LHCN-M2 (cell line): ENCODE measurements at places on chromosomes 7 and 10. TPM values are rescaled to one million over a fixed set of nuclear protein-coding genes. Genes with fewer than 3 reads are reported as not detected.

DNA sequence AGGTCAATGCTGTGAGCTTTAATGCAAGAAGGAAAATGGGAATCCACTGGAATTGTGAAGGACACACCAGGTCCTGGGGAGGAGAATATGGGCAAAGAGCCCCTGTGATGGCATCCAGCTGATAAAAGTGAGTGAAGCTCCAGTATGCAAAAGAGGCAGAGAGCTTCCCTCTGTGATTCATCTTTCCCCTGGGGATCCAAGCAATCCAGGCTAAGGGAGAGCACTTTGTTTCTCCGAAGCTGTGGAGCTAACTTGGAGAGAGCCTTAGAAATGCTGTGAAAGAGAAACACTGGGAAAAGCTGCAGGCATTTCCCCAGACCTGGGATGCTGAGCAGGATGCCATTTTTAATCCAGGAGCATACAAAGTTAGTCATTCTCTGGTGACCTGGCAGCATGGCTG, 489.5 kb downstream of the SH2D4B start:
- no peak for DNase-seq

- DNase-seq, result no peak
These were observed 248.1 kb downstream of the LRMDA start for GRCh38 chr10:75679536-75679935.

GRCh38 chr7:33258491-33258951, 129.2 kb downstream of the BBS9 start:
- no peak for DNase-seq

DNA sequence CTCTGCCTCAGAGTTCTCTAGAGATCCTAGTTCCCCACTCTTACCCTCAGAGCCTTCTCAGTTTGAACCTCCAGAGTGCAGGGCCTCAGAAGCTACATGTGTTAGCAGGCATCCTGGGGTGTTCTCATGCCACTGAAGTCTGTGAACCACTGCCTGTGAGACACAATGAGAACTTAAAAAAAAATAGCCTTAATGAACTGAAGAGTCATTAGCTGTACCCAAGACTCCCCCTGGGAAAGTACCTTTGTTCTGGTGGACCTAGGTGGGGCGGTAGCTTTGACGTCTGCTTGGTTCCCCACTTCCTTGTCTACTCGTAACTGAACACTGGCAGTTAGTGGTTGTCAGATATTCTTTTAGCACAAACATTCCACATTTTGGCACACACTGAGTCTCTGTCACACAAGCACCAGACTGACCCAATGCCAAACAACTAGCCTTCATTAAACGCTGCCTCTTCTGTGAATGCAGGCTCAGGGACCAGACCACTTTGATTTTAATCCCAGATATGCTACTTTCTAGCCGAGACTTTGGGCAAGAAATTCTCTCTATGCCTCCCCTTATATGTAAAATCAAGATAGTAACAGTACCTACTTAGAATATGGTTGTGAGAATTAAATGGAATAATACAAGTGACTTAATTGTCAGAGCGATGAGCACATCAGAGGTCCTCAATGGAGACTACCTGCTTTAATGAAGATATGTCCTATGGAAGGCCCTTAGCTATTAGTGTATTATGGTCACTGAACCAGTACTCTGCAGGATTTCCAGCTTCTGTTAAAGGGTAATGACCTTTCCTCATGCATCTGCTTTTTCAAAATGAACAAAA, 75.3 kb upstream of the CC2D2B start:
- DNase-seq, result no peak

DNA sequence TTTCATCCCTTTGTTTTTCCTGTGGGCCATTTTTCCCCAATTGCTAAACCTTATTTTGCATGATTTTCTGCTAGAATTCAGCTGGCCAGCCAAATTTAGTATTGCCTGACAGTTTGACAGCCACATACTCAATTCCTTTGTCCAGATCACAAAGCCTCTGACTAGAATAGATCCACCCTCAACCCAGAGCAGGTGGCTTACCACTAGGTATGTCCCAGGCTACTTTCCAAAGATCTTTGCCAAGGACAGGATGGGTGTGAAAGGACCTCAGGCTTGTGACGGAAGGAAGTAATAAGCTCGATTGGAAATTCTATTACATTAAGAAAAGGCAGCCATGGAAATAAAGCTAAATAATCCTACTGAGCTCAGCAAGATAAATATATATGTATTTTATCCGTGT, 50.6 kb upstream of the AGK start:
- no peak for DNase-seq

The HMX3 gene
- total RNA-seq, result not detected in 2 replicates

DNA sequence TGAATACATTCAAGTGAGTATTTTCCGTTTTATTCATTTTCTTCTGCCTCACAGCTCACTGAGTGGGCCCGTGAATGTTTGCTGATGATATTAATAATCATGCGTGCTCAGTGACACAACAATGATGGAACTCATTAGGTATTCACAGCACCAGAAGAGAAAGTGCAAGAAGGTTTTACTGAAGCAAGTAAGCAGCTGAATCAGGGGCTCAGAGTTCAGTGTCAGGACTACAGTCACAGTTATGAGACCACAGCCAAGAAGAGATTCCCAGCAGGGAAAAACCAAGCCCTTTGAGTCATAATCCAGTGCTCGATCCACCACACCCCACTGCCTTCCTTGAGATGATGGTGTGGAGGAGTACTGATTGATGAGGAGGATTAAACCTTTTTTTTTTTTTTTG, 247.4 kb downstream of the KIAA1217 start:
- peak; percentile 93 for DNase-seq

DNA sequence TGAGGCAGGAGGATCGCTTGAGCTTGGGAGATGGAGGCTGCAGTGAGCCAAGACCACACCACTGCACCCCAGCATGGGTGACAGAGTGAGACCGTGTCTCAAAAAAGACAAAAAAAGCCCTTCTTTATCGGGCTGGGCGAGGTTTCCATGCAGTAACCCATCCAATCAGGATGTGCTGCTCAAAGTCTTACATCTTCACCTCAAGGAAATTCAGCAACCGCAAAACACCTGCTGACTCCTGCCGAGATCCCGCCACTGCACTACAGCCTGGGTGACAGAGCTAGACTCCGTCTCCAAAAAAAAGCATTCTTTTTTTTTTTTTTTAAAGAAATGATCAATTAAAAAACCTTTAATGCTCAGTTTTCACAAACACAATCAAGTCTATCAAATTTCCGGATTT, 75.7 kb upstream of the KCTD7 start:
- no peak for DNase-seq

- DNase-seq, result no peak
These were observed 49.8 kb upstream of the FAM133B start for GRCh38 chr7:92639966-92640365.

GRCh38 chr7:12951397-12951801, 264.0 kb downstream of the ARL4A start:
- DNase-seq, result peak; percentile 89
